ENCODE measurements at places on chromosomes 11 and 22.

GRCh38 chr22:49724893-49725489, 102.7 kb downstream of the BRD1 start:
- no peak for DNase-seq

GRCh38 chr11:1870721-1871466, 18.0 kb downstream of the LSP1 start:
- DNase-seq = no peak

- DNase-seq = no peak
These were observed 75.6 kb upstream of the HEPHL1 start for GRCh38 chr11:93945596-93945995.

DNA sequence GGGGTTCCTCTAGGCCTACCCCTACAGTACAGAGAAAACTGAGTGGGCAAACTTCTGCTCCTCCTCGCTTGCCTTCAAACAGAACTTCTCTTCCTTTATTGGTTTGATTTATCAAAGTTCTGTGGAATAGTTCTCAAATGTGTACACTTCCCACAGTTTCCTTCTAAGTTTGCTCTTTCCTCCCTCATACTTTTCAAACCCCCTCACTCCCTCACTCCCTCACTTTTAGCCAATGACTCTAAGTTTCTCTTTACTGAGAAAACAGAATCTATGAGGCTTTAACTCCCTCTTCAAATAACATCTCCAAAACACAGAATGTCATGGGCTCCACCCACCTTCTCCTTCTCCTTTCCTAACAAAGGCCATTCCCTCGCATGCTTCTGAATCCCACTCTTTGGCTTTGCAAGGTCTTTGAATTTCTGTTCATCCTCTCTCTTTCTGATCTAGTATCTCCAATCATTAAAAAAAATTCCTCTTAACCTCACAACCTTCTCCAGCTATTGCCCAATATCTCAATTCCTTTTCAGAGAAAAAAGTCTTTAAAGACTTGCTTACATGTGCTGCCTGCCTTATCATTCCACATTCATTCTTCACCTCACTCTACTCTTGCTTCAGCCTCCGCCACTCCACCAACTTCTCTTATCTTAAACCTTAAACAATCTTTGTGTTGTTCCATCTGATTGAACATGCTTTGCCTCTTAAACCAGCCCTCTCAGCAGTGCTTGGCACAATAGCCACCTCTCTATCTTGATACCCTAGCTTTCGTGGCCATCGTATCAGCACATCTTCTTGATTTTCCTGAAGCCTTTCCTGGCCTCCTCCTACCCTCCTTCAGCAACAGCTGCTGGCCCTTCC, 57.2 kb downstream of the DDI1 start:
- DNase-seq = no peak

- DNase-seq = no peak
These were observed 58.6 kb downstream of the APOL1 start for GRCh38 chr22:36311386-36312085.

GRCh38 chr11:45500451-45500850, 165.0 kb downstream of the CHST1 start:
- DNase-seq = no peak

DNA sequence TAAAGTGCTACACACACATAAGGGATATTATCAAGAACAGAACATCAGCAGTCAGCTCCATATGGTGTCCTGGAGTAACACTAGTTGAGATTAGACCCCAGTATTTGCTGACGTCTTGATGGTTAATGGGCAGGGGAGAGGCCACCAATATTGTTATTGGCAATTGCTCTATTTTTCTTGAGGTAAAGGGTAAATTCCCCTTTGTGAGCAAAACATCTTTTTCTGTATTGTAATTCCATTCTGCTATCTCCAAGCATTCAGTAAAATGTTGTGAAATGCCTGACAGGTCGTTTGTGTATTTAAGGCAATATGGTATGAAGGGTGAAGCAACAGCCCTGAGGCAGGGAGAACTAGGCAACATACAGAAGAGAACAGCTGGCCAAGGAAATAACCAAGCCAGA, 21.9 kb downstream of the PC start:
- DNase-seq = no peak

DNA sequence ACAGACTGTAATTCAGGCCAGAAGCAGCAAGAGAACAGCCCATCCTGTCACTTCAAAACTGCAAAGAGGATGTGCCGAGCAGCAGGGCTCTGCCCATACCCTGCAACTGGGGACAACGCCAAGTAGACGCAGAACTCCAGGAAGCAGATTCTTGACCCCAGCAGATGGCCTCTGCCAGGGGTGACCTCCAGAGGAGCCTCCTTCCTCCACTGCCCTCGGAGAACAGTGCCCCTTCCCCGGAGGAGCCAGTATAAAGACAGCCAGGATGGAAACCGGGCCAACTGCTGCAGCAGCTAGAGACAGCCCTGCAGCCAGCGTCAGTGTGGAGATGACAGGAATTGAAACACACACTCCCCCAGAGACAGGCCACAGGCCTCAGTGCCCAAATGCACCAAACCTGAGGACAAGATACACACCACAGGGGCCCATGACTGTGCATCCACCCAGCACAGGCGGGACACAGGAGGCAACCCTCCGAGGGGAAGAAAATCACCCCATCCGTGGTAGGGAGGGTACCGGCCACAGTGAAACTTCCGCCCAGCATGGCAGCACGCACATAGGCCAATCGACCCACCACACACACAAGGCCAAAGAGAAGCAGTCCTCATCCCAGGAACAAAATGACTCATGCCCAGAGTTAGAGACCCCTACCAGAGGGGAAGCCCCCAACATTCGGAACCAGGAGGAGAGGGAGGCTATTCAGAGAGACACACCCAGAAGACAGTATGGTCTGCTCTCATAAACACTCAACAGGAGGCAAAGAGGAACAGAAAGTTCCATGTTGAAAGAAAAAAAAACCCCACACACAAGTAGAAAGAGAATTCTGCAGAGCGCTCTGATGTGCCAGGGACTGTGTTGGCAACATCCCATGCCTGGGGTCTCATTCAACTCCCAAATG, 5.6 kb downstream of the AHNAK start:
- no peak for DNase-seq

- no peak for DNase-seq
These were observed 1.2 kb upstream of the AHNAK start for GRCh38 chr11:62547691-62548281.

GRCh38 chr22:23622634-23623033, 9.5 kb downstream of the DRICH1 start:
- DNase-seq = no peak

DNA sequence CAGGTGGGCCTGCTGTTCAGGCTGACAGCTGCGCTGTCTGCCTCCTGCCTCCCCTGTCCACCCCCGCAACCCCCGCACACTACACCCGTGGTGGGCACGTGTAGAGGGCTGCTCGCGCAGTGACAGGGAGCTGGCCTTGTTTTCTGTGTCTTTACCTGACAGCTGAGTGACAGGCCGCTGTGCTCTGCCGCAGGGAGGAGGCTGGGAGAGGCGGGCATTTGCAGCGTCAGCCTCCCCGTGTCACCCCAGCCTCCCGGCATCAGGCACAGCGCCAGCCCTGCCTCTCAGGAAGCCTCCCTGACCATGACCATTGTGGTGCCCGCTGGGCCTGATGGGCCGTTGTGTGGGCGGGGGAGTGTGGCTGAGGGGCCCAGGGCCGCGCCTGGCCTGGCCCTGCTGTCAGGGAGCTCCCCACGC, 32.0 kb upstream of the RELT start:
- DNase-seq = no peak

GRCh38 chr11:32594272-32594671, 10.6 kb downstream of the EIF3M start:
- no peak for DNase-seq

- DNase-seq = no peak
These were observed 702 bp downstream of the SYN3 start for GRCh38 chr22:33057363-33057995.

Measured in retinal pigment epithelial cell (primary cell).